Activated CD8-positive, alpha-beta T cell treated with anti-CD3 and anti-CD28 coated beads, Interleukin-2, amount 10 ng/mL, durations not matched to agents 7 days and 5 days (primary cell): ENCODE measurements at places on chromosomes 4 and X. TPM values are rescaled to one million over a fixed set of nuclear protein-coding genes. Genes with fewer than 3 reads are reported as not detected.

GRCh38 chr4:117239434-117239833 is 154.1 kb upstream of the TRAM1L1 start:
- H3K36me3 ChIP-seq: no peaks in the 10 kb centered on the region
- no peak overlapping the region for H3K27ac ChIP-seq
- H3K4me3 ChIP-seq: no peak overlapping the region
- no peak for DNase-seq
- no peaks in the 10 kb centered on the region for H3K4me1 ChIP-seq

GRCh38 chr4:109721033-109721432 is 8.8 kb downstream of the PLA2G12A start:
- DNase-seq: no peak
- H3K36me3 ChIP-seq: peaks cover 18% of the 10 kb centered on the region
- H3K27ac ChIP-seq: no peak overlapping the region
- H3K27me3 ChIP-seq: no peaks in the 10 kb centered on the region
- peaks cover under 1% of the 10 kb centered on the region for H3K4me1 ChIP-seq

- H3K27me3 ChIP-seq: no peaks in the 10 kb centered on the region
- H3K27ac ChIP-seq: no peak overlapping the region
- DNase-seq: no peak
These were observed 121.0 kb downstream of the PCDH19 start for GRCh38 chrX:100289066-100289558.

GRCh38 chr4:109820563-109820962 is 5.0 kb downstream of the GAR1 start:
- H3K27me3 ChIP-seq: no peaks in the 10 kb centered on the region
- H3K36me3 ChIP-seq: peaks cover 64% of the 10 kb centered on the region
- no peak for DNase-seq
- H3K27ac ChIP-seq: no peak overlapping the region
- H3K4me3 ChIP-seq: no peak overlapping the region

- H3K36me3 ChIP-seq: no peaks in the 10 kb centered on the region
- no peak overlapping the region for H3K27ac ChIP-seq
- no peak overlapping the region for H3K4me3 ChIP-seq
- H3K27me3 ChIP-seq: no peaks in the 10 kb centered on the region
These were observed 1365.4 kb downstream of the ARAP2 start for GRCh38 chr4:34878961-34879360.

The P2RY4 gene
- total RNA-seq: 0.21 TPM
